ENCODE measurements at places on chromosomes 12 and 14.

DNA sequence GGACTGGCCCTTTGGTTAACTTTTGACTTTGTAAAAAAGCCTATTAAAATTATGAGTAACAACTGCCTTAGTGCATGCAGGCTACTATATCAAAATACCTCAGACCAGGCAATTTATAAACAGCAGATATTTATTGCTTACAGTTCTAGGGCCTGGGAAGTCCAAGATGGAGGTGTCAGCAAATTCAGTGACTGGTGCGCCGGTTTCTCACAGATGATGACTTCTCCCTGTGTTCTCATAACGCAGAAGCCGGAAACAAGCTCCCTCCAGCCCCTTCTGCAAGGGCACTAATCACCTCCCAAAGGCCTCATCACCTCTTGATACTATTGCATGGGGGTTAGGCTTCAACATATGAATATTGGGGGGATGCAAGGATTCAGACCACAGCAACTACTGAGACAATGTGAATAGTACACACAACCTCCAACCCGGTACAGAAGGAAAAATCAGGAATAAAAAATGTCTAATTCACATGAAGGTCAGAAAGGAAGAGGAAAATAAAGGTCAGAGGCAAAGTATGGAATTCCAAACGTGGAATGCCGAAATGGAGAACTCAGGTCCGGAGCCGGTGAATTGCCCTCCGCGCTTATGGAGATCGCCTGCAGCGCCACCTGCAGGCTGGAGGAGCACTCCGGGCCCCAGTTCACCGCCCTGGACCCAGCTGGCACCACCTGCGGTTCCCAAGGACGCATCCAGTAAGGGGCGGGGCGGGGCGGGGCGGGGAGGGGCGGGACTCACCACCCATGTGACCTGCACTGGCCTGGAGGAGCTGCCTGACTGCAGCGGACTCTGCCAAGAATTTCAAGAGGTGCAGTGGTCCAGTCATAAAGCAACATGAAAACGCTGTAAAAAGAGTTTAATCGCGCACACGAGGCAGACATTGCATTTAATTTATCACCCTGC is 203.4 kb downstream of the KIF26A start:
- H3K27me3 ChIP-seq, result peaks cover 4% of the 10 kb centered on the region
- H3K4me3 ChIP-seq, result no peak overlapping the region
- H3K36me3 ChIP-seq, result no peaks in the 10 kb centered on the region
- no peaks in the 10 kb centered on the region for H3K4me1 ChIP-seq

DNA sequence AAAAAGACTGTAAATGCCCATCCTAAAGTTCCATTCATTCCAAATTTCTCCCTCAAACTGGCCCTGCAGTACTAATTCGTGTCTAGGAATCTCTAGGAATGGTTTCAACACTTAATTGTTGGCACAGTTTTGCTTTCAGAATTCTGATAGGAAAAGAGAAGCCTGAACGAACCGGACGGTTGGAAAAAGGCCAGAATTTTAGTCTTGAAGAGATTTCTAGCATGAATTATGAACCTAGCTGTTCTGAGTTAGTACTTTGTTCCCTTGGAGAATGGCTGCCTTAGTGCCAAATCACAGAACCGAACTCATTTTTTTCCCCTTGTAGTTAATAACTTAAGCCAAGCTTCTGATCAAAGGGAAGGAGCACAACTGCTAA is 262.6 kb downstream of the ADAMTS20 start:
- no peaks in the 10 kb centered on the region for H3K4me1 ChIP-seq
- DNase-seq, result no peak
- H3K36me3 ChIP-seq, result no peaks in the 10 kb centered on the region
- no peaks in the 10 kb centered on the region for H3K27me3 ChIP-seq
- H3K4me3 ChIP-seq, result no peak overlapping the region

GRCh38 chr14:21220874-21221477 is 48.3 kb downstream of the HNRNPC start:
- no peak for DNase-seq
- no peaks in the 10 kb centered on the region for H3K27me3 ChIP-seq
- H3K27ac ChIP-seq, result no peak overlapping the region
- no peak overlapping the region for H3K4me3 ChIP-seq

DNA sequence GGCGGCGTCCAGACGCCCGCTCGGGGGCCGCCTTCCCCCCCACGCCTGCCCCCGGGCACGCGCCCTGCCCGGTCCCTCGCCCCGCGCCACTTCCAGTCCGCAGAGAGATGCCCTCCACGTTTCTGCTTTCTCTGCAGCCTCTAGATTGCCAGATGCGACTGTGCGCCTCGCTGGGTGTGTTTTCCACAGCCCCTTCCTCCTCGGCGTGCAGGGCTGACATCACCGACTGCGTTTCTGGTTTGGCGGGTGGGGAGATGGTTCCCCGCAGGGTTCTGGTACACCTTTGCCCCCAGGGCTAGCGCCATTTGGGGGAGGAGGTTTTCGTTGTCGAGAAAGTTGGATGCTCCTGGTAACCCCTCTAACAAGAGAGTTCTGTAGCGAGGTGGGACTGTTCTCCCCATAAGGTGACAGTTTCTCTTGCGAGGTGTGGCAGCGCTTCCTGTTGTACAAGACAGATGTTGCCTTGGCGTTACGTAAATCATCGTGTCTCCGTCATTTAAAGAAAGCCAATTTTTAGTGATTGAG is 1.5 kb downstream of the CALM1 start:
- no peaks in the 10 kb centered on the region for H3K27me3 ChIP-seq
- peaks cover 35% of the 10 kb centered on the region for H3K36me3 ChIP-seq
- DNase-seq, result peak; percentile 81

DNA sequence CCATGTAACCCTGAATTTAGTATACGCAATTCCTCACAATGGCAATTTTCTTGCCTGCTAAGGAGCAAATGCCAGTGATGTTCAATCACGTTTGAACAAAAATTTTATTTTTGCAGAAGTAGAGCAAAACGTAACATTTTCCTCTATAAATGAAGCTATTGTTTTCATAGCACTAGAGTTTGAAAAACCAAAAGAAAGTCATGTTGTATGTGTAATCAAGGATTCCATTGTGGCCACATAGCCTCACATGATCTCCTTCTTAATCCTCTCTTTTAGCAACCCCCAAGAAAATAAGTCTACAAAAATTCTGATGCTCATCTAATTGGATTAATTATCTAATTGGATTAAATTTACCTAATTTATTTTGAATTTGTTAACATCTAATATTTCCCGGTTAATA is 1217.4 kb upstream of the FLRT2 start:
- no peaks in the 10 kb centered on the region for H3K4me1 ChIP-seq
- no peaks in the 10 kb centered on the region for H3K27me3 ChIP-seq
- H3K27ac ChIP-seq, result no peak overlapping the region

GRCh38 chr14:77475432-77476115 is 17.7 kb downstream of the AHSA1 start:
- no peaks in the 10 kb centered on the region for H3K27me3 ChIP-seq
- no peak overlapping the region for H3K27ac ChIP-seq
- DNase-seq, result no peak
- no peak overlapping the region for H3K4me3 ChIP-seq
- H3K4me1 ChIP-seq, result no peaks in the 10 kb centered on the region

DNA sequence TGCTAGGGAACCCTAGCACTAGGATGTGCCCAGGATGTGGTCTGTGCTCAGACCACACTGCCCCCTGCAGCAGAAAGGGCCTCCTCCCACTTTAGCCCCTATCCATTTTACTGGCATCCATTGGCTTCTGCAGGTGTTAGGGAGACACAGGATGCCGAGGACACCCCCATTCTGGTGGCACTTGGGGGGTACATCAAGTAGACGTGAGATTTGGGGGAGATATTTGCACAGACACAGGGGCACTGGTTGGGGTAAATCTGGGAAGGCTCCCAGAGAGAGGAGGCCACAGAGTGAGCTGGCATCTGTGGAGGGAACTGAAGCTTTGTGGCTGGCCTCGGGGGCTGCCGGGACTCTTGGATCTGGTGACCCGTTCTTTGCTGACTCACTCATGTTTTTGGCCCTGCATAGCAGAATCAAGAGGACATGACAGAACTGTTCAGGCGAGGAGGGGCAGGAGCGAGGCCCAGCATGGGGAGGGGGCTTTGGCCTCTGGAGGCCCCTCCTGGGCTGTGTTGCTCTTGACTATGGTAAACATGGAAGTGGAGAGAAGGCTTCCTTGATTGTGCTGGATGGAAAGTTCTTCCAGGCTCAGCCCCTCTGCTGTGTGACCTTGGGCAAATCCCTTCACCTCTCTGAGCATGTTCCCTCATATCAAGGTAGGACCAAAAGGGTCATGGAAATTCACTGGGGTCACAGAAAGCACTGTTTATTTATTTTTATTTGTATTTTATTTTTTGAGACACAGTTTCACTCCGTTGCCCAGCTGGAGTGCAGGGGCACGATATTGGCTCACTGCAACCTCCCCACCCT is 1.8 kb downstream of the PLBD2 start:
- DNase-seq, result no peak
- H3K36me3 ChIP-seq, result no peaks in the 10 kb centered on the region
- H3K27me3 ChIP-seq, result no peaks in the 10 kb centered on the region
- H3K4me1 ChIP-seq, result peaks cover 17% of the 10 kb centered on the region
- H3K27ac ChIP-seq, result no peak overlapping the region

GRCh38 chr12:123608182-123608581 is 6.3 kb downstream of the DDX55 start:
- no peak for DNase-seq
- no peak overlapping the region for H3K4me3 ChIP-seq
- no peaks in the 10 kb centered on the region for H3K27me3 ChIP-seq
- H3K36me3 ChIP-seq, result peaks cover 65% of the 10 kb centered on the region
- no peak overlapping the region for H3K27ac ChIP-seq

- no peak overlapping the region for H3K4me3 ChIP-seq
- peaks cover 7% of the 10 kb centered on the region for H3K27me3 ChIP-seq
- H3K4me1 ChIP-seq, result no peaks in the 10 kb centered on the region
- H3K36me3 ChIP-seq, result no peaks in the 10 kb centered on the region
Observed at GRCh38 chr12:101581190-101581589, 13.6 kb upstream of the MYBPC1 start.

GRCh38 chr14:94953541-94954260 is 183.8 kb upstream of the GSC start:
- DNase-seq, result no peak
- H3K4me3 ChIP-seq, result no peak overlapping the region
- H3K27ac ChIP-seq, result no peak overlapping the region

- no peaks in the 10 kb centered on the region for H3K36me3 ChIP-seq
- DNase-seq, result no peak
- H3K4me3 ChIP-seq, result no peak overlapping the region
- H3K4me1 ChIP-seq, result no peaks in the 10 kb centered on the region
- no peaks in the 10 kb centered on the region for H3K27me3 ChIP-seq
Observed at GRCh38 chr12:95742586-95742985, 48.0 kb downstream of the NTN4 start.

DNA sequence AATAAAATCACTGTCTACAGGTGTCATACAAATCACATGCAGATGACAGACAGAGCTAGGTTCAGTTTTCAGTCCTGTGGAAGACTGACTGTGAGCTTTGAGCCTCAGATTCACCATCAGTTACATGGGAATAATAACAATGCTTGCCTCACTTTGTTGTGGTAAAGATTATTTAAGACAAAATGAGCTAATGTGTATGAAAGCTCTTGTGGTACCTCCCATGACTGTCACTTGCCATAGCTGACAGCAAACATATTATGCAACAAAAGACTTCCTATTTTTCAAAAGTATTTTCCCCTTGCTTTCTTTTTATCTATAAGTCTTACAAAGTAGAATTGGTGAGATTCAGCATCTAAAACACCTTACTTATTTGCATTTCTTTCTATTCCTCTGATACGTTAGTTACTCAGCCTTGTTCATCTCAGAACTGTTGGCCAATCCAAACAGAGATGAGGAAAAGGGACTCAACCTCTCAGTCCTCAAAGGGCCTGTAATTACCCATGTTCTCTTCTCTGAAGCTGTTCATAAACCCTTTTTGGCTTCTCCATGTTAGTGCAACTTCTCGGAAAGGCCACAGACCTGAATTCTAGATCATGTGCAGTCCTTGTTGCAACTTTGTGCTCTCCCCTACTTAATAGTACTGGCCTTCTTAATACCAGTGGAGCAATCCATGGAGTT is 8.8 kb upstream of the DDHD1 start:
- no peak overlapping the region for H3K27ac ChIP-seq
- H3K4me1 ChIP-seq, result no peaks in the 10 kb centered on the region
- H3K36me3 ChIP-seq, result no peaks in the 10 kb centered on the region
- DNase-seq, result no peak
- no peak overlapping the region for H3K4me3 ChIP-seq

GRCh38 chr12:90124914-90125313 is 416.3 kb upstream of the ATP2B1 start:
- no peak overlapping the region for H3K27ac ChIP-seq
- no peaks in the 10 kb centered on the region for H3K4me1 ChIP-seq
- no peaks in the 10 kb centered on the region for H3K27me3 ChIP-seq
- no peaks in the 10 kb centered on the region for H3K36me3 ChIP-seq

GRCh38 chr14:74407801-74408154 is 18.2 kb downstream of the SYNDIG1L start:
- H3K27me3 ChIP-seq, result no peaks in the 10 kb centered on the region
- H3K36me3 ChIP-seq, result no peaks in the 10 kb centered on the region
- H3K27ac ChIP-seq, result no peak overlapping the region

DNA sequence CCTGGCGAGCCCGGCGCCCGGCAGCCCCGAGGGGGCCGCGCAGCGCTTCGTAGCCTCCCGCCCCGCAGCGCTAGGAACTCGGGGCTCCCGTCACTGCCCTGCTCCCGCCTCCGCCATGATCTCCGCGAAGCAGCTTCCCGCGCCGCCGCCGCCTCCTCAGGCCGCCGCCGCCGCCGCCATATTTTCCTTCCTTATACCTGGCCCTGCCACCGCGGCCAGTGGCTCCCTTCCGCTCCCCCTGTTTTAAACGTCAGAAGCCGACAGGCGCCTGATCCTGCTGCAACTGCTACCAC is 286 bp downstream of the PPP4R3A start:
- peak overlapping the region; percentile 97 for H3K27ac ChIP-seq
- peak overlapping the region; percentile 93 for H3K4me3 ChIP-seq
- H3K4me1 ChIP-seq, result peaks cover 27% of the 10 kb centered on the region
- no peak for DNase-seq

DNA sequence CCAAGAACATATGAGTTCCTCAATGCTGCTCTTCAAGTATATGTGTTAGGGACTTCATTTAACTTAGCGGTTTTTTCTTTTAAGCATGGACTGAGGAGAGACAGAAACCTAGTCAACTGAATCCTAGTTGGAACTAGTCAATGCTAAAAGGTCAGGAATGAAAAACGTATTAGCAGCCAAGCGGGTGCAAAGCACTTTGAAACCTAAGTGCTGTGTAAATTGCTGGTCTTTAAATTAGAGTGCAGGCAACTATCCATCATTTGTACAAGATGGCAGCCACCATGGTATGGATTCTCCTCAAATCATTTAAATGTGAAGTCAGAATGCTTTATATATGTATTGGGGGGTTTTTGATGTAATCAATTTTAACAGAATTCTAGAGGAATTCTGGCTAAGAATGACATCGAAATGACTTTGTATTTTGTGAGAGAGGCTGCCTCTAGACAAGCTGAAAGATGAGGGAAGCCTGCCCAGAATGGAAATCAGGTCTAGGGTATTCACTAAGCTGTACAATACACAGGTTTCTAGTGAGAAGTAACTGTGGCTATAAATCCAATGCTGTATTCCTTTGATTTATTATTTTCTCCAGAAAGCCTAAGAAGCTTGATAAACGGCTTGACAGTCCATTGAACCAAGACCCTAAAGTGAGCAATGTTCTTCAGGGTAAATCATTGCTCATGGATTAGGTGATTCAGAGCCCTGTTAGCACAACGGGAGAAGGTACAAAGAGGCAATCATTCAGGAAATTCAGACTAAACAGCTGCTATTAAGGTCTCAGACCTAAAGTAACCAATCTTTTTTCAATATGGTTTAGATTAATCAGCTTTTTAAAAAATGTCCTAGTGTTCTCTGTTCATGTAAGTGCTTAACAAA is 198.8 kb downstream of the ANO2 start:
- H3K36me3 ChIP-seq, result no peaks in the 10 kb centered on the region
- H3K4me1 ChIP-seq, result no peaks in the 10 kb centered on the region
- no peak for DNase-seq
- H3K4me3 ChIP-seq, result no peak overlapping the region
- H3K27ac ChIP-seq, result no peak overlapping the region

- DNase-seq, result no peak
- H3K27me3 ChIP-seq, result no peaks in the 10 kb centered on the region
- H3K27ac ChIP-seq, result no peak overlapping the region
- no peaks in the 10 kb centered on the region for H3K36me3 ChIP-seq
Observed at GRCh38 chr14:93745603-93746273, 42.5 kb downstream of the PRIMA1 start.

Data from CD8-positive, alpha-beta memory T cell (primary cell).